Naive thymus-derived CD8-positive, alpha-beta T cell (primary cell): ENCODE measurements at places on chromosomes 13 and 19. TPM values are rescaled to one million over a fixed set of nuclear protein-coding genes. Genes with fewer than 3 reads are reported as not detected.

- H3K27ac ChIP-seq: no peak overlapping the region
- H3K4me3 ChIP-seq: no peak overlapping the region
- peaks cover 2% of the 10 kb centered on the region for H3K36me3 ChIP-seq
- no peaks in the 10 kb centered on the region for H3K27me3 ChIP-seq
Measured at GRCh38 chr19:21264891-21265290, 64.3 kb downstream of the ZNF708 start.

Gene MYO1F
- 65.0 TPM for total RNA-seq

DNA sequence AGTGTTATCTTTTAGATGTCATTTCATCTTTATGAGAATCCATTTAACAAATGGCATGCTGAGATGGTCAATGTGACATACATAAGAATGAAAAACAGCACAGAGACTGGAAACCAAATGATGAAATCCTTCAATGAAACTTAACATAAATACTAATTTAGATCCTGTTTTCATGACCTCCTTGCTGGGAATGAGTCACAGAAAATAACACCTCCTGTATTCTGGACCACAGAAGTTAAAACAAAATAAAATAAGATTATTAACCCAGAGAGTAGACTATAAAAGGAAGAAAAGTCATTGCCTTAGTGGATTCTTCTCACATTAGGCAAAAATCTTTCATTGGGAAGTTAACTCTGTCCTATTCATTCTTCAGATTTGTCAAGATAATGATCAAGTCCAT is 1.6 kb downstream of the DIAPH3 start:
- H3K4me3 ChIP-seq: no peak overlapping the region
- H3K36me3 ChIP-seq: no peaks in the 10 kb centered on the region

DNA sequence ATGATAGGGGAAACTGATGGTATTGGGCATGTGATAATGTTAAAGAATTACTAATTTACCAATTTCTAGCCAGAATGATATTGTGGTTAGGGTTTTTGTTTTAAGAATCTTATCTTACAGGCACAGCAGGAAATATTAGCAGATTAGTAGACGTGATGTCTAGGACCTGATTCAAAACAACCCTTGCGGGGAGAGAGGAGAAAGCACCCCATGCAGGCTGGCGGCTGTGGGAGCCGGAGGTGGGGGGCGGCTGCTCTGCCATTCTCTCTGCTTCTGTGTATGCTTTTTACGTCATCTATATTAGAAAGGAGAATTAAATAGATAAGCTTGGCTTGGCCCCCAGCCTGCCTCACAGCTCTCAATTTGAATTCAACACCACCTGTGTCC is 41.5 kb downstream of the MLLT1 start:
- DNase-seq: no peak
- peaks cover 59% of the 10 kb centered on the region for H3K4me1 ChIP-seq
- peaks cover 4% of the 10 kb centered on the region for H3K36me3 ChIP-seq
- no peaks in the 10 kb centered on the region for H3K27me3 ChIP-seq

Gene ZNF562
- total RNA-seq: 27.0 TPM

DNA sequence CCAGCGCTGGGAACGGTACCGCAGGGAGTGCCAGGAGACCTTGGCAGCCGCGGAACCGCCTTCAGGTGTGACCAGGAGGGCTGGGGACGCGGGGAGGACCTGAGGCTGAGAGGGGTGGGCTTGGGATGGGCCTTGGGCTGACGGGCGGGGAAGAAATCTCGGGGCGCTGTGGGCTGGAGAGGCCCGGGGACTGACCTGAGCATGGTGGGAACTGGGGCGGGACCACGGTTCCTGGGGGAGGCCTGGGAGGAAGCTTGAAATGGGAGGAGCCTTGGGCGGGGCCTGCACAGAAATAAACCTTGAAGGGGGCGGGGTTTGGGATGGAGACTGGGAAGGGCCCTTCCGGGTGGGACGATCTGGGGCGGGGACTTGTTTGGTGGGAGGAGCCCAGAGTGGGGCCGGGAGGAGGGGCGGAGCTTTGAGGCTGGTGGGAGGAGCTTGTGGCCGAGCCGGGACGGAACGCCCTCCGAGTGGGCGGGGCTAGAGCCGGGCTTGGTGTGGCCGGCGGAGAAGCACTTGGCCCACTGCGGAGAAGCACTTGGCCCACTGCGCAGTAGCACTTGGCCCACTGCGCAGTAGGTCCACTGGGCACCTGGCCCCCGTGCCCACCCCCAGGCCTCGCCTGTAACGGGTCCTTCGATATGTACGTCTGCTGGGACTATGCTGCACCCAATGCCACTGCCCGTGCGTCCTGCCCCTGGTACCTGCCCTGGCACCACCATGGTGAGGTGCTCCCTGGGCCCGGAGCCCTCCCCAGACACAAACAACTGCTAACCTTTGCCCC is 2.8 kb downstream of the GIPR start:
- peak overlapping the region; percentile 24 for H3K4me3 ChIP-seq
- peaks cover 19% of the 10 kb centered on the region for H3K4me1 ChIP-seq
- H3K36me3 ChIP-seq: peaks cover 2% of the 10 kb centered on the region

DNA sequence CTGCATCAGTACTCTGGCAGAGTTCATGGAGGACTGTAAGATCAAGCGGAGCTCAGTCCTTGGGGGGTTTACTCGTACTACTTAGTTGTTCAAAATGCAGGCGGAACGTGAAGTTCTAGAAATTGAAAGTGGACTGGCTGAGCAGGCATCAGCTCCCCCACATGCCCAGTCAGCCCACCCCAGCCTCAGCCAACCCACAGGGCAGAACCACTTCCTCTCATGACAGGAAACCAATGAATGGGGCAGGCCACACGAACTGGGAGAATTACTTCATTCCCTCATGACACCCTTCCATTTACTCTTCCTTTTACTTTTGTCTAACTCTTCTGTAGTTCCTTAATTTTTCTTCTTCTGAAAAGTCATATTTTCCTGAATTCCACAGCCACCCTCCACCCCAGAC is 71.9 kb downstream of the FLT1 start:
- peaks cover 9% of the 10 kb centered on the region for H3K4me1 ChIP-seq
- H3K27me3 ChIP-seq: no peaks in the 10 kb centered on the region
- H3K27ac ChIP-seq: peak overlapping the region; percentile 49

- peak; percentile 9 for DNase-seq
- H3K27me3 ChIP-seq: no peaks in the 10 kb centered on the region
- peaks cover 23% of the 10 kb centered on the region for H3K4me1 ChIP-seq
- no peaks in the 10 kb centered on the region for H3K36me3 ChIP-seq
- no peak overlapping the region for H3K4me3 ChIP-seq
- peak overlapping the region; percentile 69 for H3K27ac ChIP-seq
Measured at GRCh38 chr13:29758531-29759114, 91.8 kb downstream of the UBL3 start.

GRCh38 chr19:19554074-19555023 is 16.3 kb downstream of the CILP2 start:
- no peaks in the 10 kb centered on the region for H3K27me3 ChIP-seq
- H3K4me1 ChIP-seq: peaks cover 14% of the 10 kb centered on the region
- no peaks in the 10 kb centered on the region for H3K36me3 ChIP-seq
- no peak overlapping the region for H3K27ac ChIP-seq

DNA sequence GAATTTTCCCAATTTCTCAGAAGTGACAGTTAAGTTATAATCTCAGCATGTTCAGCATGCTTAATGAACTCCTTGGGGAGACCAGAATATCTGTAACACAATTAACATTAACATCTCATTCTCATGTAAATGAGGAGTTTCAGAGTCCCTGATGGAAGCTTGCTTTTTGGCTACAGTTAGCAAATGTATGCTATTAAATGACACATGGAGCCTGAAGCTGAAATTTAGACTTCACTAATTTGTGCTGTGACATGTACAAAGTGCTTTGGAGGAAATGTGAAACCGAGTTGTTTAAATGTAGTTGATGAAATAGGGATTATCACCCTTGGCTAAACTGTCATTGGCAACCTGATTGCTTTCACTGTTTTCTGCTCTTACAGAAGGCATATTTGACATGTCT is 2265.1 kb upstream of the PCDH20 start:
- H3K27ac ChIP-seq: no peak overlapping the region
- H3K4me1 ChIP-seq: no peaks in the 10 kb centered on the region
- no peak for DNase-seq

DNA sequence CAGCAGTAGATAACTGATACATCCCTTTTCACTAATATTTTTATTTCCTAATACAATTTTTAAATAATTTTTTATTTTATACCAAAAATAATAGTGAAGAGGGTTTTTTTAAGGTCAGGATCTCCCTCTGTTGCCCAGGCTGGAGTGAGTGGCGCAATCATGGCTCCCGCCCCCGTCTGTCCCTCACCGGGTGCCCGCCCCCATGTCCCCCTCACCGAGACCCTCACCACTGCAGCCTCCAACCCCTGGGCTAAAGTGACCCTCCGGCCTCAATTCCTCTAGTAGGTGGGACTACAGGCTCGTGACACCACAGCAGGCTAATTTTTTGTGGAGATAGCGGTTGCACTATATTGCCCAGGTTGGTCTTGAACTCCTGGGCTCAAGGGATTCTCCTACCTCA is 17.8 kb upstream of the ZNF846 start:
- no peaks in the 10 kb centered on the region for H3K36me3 ChIP-seq
- peak overlapping the region; percentile 92 for H3K4me3 ChIP-seq
- peaks cover 41% of the 10 kb centered on the region for H3K4me1 ChIP-seq
- no peaks in the 10 kb centered on the region for H3K27me3 ChIP-seq
- DNase-seq: no peak

- DNase-seq: no peak
- H3K27ac ChIP-seq: no peak overlapping the region
- H3K27me3 ChIP-seq: peaks cover 25% of the 10 kb centered on the region
- no peaks in the 10 kb centered on the region for H3K4me1 ChIP-seq
- no peak overlapping the region for H3K4me3 ChIP-seq
Measured at GRCh38 chr19:29113838-29114237, 99.1 kb downstream of the UQCRFS1 start.

- H3K36me3 ChIP-seq: no peaks in the 10 kb centered on the region
- no peak for DNase-seq
- H3K4me3 ChIP-seq: no peak overlapping the region
Measured at GRCh38 chr13:66547685-66548084, 682.5 kb downstream of the PCDH9 start.

Gene ZNF285
- total RNA-seq: 10.0 TPM

GRCh38 chr13:45747071-45747470 is 45.0 kb downstream of the CBY2 start:
- H3K36me3 ChIP-seq: no peaks in the 10 kb centered on the region
- H3K4me1 ChIP-seq: no peaks in the 10 kb centered on the region
- DNase-seq: no peak
- H3K27ac ChIP-seq: no peak overlapping the region

Gene PSG6
- not detected for total RNA-seq

GRCh38 chr19:47358936-47359335 is 9.8 kb downstream of the DHX34 start:
- DNase-seq: no peak
- no peaks in the 10 kb centered on the region for H3K27me3 ChIP-seq
- H3K4me1 ChIP-seq: peaks cover 5% of the 10 kb centered on the region
- no peak overlapping the region for H3K27ac ChIP-seq
- peaks cover 91% of the 10 kb centered on the region for H3K36me3 ChIP-seq

DNA sequence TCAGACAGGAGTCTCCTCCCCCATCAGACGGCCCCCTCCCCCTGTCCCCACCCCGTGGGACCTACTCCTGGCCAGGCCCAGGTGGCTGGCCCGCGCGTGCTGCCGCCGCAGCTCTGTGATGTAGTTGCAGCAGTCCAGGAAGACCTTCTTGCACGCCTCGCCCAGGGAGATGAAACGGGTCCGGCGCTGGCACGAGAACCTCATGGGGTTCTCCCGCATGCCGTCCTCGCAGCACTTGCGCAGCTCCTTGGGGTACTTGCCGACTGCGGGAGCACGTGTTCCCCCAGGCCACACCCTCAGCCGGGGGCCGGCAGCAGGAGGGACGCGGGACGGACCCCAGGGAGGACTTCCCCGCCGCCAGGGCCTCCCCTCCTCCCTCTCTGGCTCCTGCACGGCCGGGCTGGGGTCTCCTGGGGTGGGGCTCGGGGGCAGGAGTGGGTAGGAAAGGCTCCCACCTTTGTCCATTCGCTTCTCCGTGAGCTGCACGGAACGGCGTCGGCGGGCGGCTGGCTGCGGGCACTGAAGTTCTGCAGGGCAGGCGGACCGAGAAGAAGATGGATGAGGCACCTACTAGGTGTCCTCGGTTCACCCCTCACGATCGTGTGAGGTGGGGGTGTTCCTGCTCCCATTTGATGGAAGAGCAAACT is 13.3 kb downstream of the C3 start:
- no peaks in the 10 kb centered on the region for H3K36me3 ChIP-seq
- H3K4me1 ChIP-seq: peaks cover 16% of the 10 kb centered on the region
- DNase-seq: no peak
- no peak overlapping the region for H3K4me3 ChIP-seq
- H3K27me3 ChIP-seq: peaks cover 6% of the 10 kb centered on the region

Gene ZNF837
- 5.8 TPM for total RNA-seq

- H3K27ac ChIP-seq: no peak overlapping the region
- no peak for DNase-seq
- no peaks in the 10 kb centered on the region for H3K27me3 ChIP-seq
- H3K4me3 ChIP-seq: peak overlapping the region; percentile 27
- peaks cover 4% of the 10 kb centered on the region for H3K36me3 ChIP-seq
Measured at GRCh38 chr13:88704600-88705275, 1033.6 kb downstream of the SLITRK5 start.

DNA sequence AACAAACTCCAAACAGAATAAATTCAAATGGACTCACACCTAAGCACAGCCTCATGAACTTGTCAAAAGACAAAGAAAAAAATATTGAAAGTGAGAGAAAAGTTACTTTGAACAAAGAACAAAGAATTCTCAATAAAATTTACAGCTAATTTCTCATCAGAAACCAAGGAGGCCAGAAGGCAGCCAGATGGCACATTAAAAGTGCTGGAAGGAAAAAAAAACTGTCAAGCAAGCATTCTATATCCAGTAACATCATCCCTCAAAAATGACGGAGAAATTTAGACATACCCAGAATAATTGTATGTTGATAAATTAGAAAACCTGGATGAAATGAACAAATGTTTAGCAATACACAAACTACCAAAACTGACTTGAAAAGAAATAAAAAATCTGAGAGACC is 129.8 kb upstream of the UQCRFS1 start:
- no peak for DNase-seq
- H3K27me3 ChIP-seq: peaks cover 12% of the 10 kb centered on the region
- no peaks in the 10 kb centered on the region for H3K4me1 ChIP-seq
- H3K36me3 ChIP-seq: peaks cover 63% of the 10 kb centered on the region

Gene C2CD4C
- total RNA-seq: not detected

- H3K36me3 ChIP-seq: no peaks in the 10 kb centered on the region
- peak overlapping the region; percentile 94 for H3K27ac ChIP-seq
- peaks cover 8% of the 10 kb centered on the region for H3K4me1 ChIP-seq
- DNase-seq: no peak
Measured at GRCh38 chr13:24224232-24224680, 63.7 kb downstream of the SPATA13 start.

Gene CEACAM6
- total RNA-seq: not detected

DNA sequence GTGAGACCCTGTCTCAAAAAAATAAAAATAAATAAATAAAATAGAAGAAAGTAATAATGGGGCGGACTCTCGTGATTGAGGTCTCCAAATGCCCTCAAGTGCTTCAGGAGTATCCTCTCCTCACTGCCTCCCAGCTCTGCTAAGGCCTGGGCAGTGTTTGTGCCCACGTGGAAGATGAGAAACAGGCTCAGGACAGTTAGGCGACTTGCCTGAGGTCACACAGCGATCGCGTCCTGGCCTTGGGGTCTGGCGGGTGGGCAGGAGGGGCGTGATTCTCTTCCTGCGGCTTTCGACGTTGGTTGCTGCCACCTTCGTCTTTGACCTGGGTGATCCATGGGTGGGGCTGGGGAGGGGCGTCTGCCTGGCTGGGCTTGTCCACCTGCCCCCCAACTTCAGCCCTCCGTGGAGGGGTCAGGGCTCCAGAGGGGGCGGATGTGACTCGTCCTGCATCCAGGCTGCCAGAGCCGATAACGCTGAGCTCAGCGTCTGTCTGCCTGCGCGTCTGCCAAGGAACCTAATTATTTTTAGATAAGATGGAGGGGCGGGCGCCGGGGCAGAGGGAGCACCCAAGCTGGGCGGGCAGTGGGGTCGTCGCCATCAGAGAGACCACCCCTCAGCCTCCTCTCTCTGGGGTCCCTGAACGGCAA is 56.9 kb downstream of the NFIC start:
- no peak for DNase-seq
- H3K27me3 ChIP-seq: no peaks in the 10 kb centered on the region
- peaks cover 2% of the 10 kb centered on the region for H3K4me1 ChIP-seq
- no peak overlapping the region for H3K27ac ChIP-seq
- H3K4me3 ChIP-seq: no peak overlapping the region
